Large intestine (tissue), 12 donors: ENCODE measurements at places on chromosomes 2 and 18. TPM values are rescaled to one million over a fixed set of nuclear protein-coding genes. Genes with fewer than 3 reads are reported as not detected.

- DNase-seq = no peak
- H3K36me3 ChIP-seq = no peaks in the 10 kb centered on the region
- no peak overlapping the region for H3K27ac ChIP-seq
- H3K27me3 ChIP-seq = no peaks in the 10 kb centered on the region
Measured at GRCh38 chr2:75424936-75425619, 135.7 kb downstream of the EVA1A start.

- no peaks in the 10 kb centered on the region for H3K36me3 ChIP-seq
- DNase-seq = no peak
- peaks cover 22% of the 10 kb centered on the region for H3K4me1 ChIP-seq
- no peak overlapping the region for H3K4me3 ChIP-seq
Measured at GRCh38 chr2:14619441-14619840, 13.1 kb upstream of the LRATD1 start.

DNA sequence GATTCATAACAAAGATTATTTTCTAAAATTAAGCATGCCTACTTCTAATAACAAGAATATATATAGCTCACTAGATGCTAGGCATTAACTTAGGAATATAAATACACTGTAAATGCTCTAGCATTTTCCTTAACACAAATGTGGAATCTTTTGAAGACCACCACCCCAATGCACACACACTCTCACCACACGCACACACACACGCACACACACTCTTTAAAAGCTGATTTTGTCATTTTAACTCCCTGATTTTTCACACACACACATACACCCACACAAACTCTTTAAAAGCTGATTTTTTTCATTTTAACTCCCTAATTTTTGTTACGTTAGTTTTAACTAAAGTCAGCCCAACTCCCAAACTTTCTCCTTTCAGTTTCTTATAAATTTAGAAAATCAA is 3.0 kb downstream of the COL5A2 start:
- H3K4me3 ChIP-seq = peak overlapping the region; percentile 69
- no peaks in the 10 kb centered on the region for H3K27me3 ChIP-seq
- no peak overlapping the region for H3K27ac ChIP-seq
- no peak for DNase-seq

GRCh38 chr2:159797543-159798375 is at the start of gene CD302:
TSS of gene CD302 (minus strand) at chr2:159798208. CDS start at chr2:159798198, 10 bp downstream.
- peak within 1 kb of the TSS; percentile 94 for H3K4me3 ChIP-seq
- H3K27me3 ChIP-seq = no peaks in the 10 kb centered on the region
- DNase-seq = peak; percentile 31
- peaks cover 30% of the 10 kb centered on the region for H3K4me1 ChIP-seq

GRCh38 chr18:54020156-54020745 is 204.2 kb downstream of the MBD2 start:
- H3K4me1 ChIP-seq = no peaks in the 10 kb centered on the region
- H3K4me3 ChIP-seq = no peak overlapping the region
- DNase-seq = no peak
- no peaks in the 10 kb centered on the region for H3K36me3 ChIP-seq

- no peaks in the 10 kb centered on the region for H3K36me3 ChIP-seq
- H3K27ac ChIP-seq = no peak overlapping the region
- H3K27me3 ChIP-seq = no peaks in the 10 kb centered on the region
- H3K4me1 ChIP-seq = no peaks in the 10 kb centered on the region
- no peak for DNase-seq
Measured at GRCh38 chr18:60664736-60665135, 292.2 kb upstream of the MC4R start.

DNA sequence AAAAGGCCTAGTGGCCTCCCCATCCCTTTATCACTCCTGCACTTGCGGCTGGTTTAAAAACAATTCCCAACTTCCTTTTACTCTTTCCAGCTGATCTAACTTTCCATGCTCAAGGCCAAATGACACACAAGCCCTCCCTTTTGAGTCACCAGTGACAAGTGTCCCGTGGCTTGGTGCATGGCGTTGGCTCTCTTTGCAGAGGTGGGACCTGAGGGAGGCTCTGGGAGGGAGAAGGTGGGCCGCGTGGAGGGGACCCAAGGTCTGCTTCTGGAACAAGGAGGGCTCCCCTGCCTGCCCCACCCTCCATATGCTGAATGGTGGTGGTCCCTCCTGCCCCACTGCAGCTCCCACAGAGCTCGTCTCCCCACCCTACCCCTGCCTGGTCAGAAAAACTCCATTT is 30.8 kb upstream of the HPCAL1 start:
- no peak for DNase-seq
- no peak overlapping the region for H3K4me3 ChIP-seq
- H3K27ac ChIP-seq = peak overlapping the region; percentile 6
- no peaks in the 10 kb centered on the region for H3K27me3 ChIP-seq
- H3K36me3 ChIP-seq = no peaks in the 10 kb centered on the region

GRCh38 chr18:5311301-5311989 is 15.9 kb upstream of the ZBTB14 start:
- no peak for DNase-seq
- no peaks in the 10 kb centered on the region for H3K4me1 ChIP-seq
- H3K27me3 ChIP-seq = no peaks in the 10 kb centered on the region
- H3K4me3 ChIP-seq = no peak overlapping the region

GRCh38 chr18:13993730-13994129 is 78.4 kb upstream of the MC2R start:
- no peak overlapping the region for H3K27ac ChIP-seq
- H3K4me3 ChIP-seq = no peak overlapping the region
- H3K36me3 ChIP-seq = no peaks in the 10 kb centered on the region
- no peaks in the 10 kb centered on the region for H3K4me1 ChIP-seq

DNA sequence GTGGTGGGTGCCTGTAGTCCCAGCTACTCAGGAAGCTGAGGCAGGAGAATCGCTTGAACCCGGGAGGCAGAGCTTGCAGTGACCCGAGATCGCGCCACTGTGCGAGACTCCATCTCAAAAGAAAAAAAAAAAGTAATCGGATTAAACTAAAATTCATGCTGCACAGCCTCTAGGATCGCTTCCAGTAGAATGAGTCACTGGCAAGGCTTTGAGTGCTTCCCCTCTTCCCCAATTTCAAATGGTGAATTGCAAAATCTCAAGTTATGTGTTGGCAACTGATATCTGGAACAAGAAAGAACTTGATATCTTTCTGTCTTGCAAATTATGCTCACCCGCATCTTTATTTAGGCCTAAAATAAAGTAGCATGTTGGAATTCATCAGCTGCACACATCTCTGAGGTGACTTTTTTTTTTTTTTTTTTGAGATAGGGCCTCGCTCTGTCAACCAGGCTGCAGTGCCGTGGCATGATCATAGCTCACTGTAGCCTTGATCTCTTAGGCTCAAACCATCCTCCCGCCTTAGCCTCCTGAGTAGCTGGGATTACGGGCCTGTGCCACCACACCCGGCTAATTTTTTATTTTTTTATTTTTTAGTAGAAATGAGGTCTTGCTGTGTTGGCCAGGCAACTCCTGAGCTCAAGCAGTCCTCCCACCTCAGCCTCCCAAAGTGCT is 12.7 kb downstream of the TTC39C start:
- H3K36me3 ChIP-seq = no peaks in the 10 kb centered on the region
- H3K4me3 ChIP-seq = no peak overlapping the region
- H3K4me1 ChIP-seq = no peaks in the 10 kb centered on the region

- peaks cover 21% of the 10 kb centered on the region for H3K4me1 ChIP-seq
- no peak overlapping the region for H3K27ac ChIP-seq
- no peaks in the 10 kb centered on the region for H3K27me3 ChIP-seq
- no peak for DNase-seq
- no peak overlapping the region for H3K4me3 ChIP-seq
Measured at GRCh38 chr2:85441864-85442263, 23.4 kb downstream of the SH2D6 start.

GRCh38 chr2:230924092-230924469 is 961 bp downstream of the GPR55 start:
- no peak overlapping the region for H3K4me3 ChIP-seq
- H3K36me3 ChIP-seq = no peaks in the 10 kb centered on the region
- no peak for DNase-seq
- no peaks in the 10 kb centered on the region for H3K4me1 ChIP-seq

GRCh38 chr18:57353137-57353939 is 981 bp downstream of the ST8SIA3 start:
- peak overlapping the region; percentile 15 for H3K4me3 ChIP-seq
- H3K27me3 ChIP-seq = peaks cover 44% of the 10 kb centered on the region
- H3K4me1 ChIP-seq = peaks cover 2% of the 10 kb centered on the region
- no peaks in the 10 kb centered on the region for H3K36me3 ChIP-seq
- H3K27ac ChIP-seq = no peak overlapping the region

DNA sequence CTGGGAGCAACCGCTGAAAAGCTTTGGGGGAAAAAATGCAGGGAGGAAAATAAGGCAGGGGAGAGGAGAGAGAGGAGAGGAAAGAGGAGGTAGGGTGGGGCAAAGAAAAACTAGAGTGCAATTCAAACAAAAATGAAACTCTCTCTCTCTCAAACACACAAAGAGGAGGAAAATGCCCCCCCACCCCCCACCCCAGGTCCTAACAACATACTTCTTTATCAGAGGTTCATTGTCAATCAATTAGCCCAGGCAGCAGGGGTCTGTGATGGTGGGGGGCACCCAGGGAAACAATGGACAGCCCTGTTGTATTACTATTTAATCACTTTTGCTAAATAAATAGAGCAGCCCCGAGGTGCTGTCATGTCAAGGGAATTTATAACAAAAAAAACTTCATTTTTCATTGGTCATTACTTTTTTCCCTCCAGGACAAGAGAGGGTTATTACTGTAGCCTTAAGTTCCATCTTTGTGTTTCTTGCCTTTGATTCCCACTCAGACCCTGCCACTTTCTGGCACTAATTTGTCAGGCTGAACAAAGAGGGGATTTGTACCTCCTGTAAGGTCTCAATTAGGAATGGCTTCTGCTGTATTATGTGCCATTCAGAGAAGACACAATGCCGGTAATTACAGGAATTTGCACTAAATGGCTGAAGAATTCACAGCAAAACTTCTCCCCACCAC is 55.0 kb downstream of the PLEKHM3 start:
- H3K36me3 ChIP-seq = no peaks in the 10 kb centered on the region
- peak overlapping the region; percentile 58 for H3K27ac ChIP-seq
- peaks cover 20% of the 10 kb centered on the region for H3K4me1 ChIP-seq
- no peaks in the 10 kb centered on the region for H3K27me3 ChIP-seq

DNA sequence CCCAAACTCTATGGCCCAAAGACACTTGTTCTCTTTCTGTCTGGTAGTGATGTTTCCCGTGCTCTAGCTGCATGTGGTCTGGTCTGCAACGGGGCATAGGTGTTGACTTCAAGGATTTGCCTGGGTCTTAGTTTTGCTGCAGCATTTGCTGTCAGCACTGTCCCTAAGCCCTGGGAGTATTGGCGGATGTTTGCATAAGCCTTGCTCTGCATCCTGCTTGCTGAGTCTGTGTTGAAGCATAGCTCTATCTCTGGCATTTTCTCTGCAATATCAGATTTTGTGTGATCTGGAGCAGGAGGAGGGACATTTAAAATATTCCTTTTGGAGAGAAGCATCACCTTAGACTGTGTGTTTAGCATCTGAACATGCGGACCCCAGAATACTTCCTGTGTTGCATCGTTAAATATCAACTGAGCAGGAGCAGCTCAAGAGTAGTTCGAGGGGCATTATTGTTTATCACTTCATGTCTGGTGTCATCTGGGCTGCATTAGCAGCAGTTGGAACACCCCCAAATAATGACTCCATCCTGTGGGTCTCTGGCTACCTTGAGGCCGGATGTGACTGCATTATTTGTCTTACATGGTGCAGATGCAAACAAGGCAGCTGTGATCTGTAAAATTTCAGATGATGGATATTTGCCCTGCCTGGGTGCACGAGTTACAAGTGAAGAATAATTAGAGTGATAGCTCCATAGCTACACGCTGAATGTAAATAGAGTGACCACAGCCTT is 231.7 kb downstream of the TRIB2 start:
- no peaks in the 10 kb centered on the region for H3K36me3 ChIP-seq
- no peaks in the 10 kb centered on the region for H3K27me3 ChIP-seq
- H3K4me1 ChIP-seq = no peaks in the 10 kb centered on the region
- H3K4me3 ChIP-seq = no peak overlapping the region
- no peak for DNase-seq
- no peak overlapping the region for H3K27ac ChIP-seq

The GNAL gene
- polyA plus RNA-seq = 4.4 TPM

The KIF5C gene
- polyA plus RNA-seq = 16.0 TPM

The REG3G gene
- 5.0 TPM for polyA plus RNA-seq

The RHBDD1 gene
- 23.3 TPM for polyA plus RNA-seq
